ENCODE measurements at places on chromosomes 2 and 18.
A peak's percentile ranks its signal among the peaks of the same experiment; 100 is the strongest.

- no peak for DNase-seq
These were observed 70.6 kb downstream of the CAPN13 start for GRCh38 chr2:30736461-30737325.

GRCh38 chr2:23489471-23490322 lies 104.7 kb downstream of the KLHL29 start:
- peak; percentile 41 for DNase-seq

- no peak for DNase-seq
These were observed 60.2 kb downstream of the VSNL1 start for GRCh38 chr2:17600556-17601204.

DNA sequence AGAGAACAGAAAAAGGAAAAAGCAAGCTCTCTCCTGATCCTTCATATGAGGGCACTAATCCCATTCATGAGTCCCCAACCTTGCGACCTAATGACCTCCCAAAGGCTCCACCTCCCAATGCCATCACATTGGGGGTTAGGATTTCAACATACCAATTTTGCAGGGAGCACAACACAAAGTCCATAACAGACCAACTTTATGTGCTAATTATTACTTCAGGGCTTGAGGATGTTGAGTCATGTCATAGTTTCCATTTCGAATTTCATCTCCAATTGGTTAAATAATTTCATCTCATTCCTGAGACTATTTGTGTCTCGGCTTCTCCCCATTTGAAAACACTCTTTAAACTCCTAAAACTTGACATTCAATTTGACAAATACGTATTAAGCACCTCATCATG lies 69.9 kb upstream of the KLF7 start:
- DNase-seq = no peak

DNA sequence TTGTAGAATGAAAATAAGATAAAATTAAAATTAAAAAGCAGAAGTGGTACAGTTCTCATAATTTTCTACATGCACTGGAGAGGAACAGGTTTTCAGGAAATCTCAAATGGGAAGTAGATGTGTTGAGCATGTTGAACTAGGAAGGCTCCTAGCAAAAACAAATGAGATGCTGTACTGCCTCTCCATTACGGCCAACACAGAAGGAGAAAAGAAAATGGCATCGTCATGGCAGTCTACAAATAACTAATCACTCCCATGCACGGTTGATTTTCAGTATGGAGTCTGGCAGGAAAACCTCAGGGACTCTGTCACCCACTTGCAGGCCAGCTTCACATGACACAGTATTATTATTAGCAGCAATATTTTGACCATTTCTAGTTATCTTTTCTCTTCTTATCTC lies 278.7 kb downstream of the NRXN1 start:
- DNase-seq = no peak

DNA sequence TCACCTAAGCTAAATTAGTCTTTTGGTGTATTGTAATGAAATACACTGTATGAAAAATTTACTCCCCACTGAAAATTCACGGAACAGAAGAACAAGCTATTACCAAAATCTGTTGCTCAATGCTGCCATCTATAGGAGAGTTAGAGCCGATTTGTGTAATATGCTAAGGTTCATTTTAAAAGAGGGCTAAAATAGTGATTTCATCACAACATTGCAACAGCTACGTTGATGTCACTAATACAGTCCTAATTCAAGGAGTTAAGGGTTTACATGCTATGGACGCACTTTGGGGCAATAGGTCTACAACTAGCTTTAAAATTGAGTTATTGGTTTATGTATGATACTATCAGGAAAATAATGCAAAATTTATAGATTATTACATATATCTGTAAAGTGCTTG lies 3.0 kb upstream of the IRS1 start:
- no peak for DNase-seq

DNA sequence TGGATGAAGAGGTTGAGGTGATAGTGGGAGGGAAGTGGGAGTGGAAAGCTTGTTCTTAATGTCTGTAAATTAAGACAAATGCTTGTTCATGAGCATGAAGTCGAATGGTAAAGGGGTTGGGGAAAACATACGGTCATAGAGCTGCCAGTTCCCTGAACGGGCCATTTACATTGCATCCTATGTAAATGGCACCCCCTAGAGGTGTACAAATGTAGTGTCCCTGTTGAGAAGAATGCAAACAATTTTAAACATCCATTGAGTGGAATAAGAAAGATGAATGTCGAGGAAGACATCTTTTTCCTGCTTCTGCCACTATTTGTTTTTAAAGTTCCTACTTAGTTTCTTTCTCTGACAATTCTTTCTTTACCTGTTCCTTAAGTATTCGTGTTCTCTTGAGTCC lies 155.7 kb downstream of the RDH14 start:
- no peak for DNase-seq

GRCh38 chr2:36408198-36408703 lies 52.7 kb downstream of the CRIM1 start:
- no peak for DNase-seq

GRCh38 chr2:195677884-195678283 lies 20.9 kb downstream of the SLC39A10 start:
- DNase-seq = no peak

- no peak for DNase-seq
These were observed 263.6 kb downstream of the DYSF start for GRCh38 chr2:71716697-71717624.

DNA sequence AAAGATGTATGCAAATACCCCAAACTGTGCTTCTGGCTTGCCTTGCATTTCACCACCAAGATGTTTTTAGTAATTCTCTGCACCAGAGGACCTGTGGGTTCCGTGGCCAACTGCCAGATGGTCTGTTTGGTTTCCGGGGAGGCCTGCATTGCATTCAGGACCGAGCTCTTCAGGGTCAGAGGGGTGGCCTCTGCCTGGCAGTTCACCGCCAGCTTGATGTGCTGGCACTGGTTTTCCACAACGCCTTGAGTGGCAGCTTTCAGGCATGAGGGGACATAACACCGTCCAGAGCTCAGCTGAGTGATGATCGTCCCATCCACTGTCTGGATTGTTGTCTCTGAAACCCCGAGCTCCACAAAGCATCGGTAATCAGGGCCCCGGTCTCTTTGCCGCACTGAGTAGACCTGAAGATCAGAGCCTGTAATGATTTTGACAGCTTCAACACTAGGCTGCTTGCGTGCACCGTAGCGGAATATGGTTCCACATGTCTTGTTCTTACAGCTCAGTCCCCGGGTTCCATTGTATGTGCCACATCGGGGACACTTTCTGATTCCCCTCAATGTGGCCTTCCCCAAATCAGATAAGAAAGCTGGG lies 9.4 kb downstream of the C2orf42 start:
- DNase-seq = no peak

- no peak for DNase-seq
These were observed 258.6 kb downstream of the ZEB2 start for GRCh38 chr2:144261336-144261735.

DNA sequence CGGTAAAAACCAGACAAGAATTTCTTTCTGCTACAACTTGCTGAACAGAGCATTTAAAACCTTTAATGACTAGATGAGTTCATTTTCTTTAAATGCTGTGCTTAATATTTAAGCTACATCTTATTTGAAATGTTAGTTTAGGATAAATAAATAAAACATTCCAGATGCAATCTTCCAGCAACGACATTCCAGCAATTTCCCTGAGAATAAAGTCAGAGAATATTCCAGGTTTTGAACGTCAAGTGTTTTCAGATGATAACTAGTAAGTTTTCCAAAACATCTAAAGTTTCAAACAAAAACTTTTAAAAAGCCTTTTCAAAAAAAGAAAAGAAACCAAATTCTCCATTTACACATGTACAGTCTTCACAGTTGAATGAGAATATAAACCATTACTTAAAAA lies 104.8 kb downstream of the PPP1R1C start:
- DNase-seq = no peak

- no peak for DNase-seq
These were observed 188.2 kb downstream of the ALK start for GRCh38 chr2:29733213-29733612.

- no peak for DNase-seq
These were observed 98.6 kb downstream of the KCNS3 start for GRCh38 chr2:17976871-17977746.

GRCh38 chr2:63192169-63192888 lies 141.7 kb downstream of the OTX1 start:
- DNase-seq = no peak

- DNase-seq = no peak
These were observed 19.1 kb downstream of the LPIN1 start for GRCh38 chr2:11765501-11765900.

DNA sequence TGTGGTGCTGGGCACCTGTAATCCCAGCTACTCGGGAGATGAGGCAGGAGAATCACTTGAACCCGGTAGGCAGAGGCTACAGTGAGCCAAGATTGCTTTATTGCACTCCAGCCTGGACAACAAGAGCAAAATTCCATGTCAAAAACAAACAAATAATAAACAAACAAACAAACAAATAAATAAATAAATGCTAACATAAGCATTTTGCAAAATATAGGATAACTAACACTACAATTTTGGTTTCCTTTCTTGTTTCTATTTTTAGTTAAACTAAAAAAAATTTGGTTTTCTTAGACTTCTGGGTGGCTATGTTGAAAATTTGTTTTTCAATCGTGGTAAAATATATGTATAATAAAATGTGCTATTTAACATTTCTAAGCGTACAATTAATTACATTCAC lies 115.0 kb upstream of the ZNF516 start:
- no peak for DNase-seq

DNA sequence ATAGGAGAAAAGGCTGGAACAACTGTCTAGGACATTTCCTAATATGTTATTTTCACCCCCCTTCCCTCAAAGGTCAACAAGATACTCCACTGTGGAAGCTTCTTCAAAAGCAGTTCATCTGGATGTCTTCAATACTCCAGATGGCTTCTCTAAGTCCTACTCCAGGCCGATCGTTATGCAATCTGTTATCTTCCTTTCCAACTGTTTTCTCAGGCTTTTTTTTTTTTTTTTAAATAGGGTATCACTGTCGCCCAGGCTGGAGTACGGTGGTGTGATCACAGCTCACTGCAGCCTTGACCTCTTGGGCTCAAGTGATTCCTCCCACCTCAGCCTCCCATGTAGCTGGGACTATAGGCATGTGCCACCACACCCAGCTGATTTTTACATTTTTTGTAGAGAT lies 26.3 kb downstream of the ATP8B1 start:
- DNase-seq = no peak

GRCh38 chr2:161400076-161400475 lies 16.0 kb upstream of the TBR1 start:
- no peak for DNase-seq

DNA sequence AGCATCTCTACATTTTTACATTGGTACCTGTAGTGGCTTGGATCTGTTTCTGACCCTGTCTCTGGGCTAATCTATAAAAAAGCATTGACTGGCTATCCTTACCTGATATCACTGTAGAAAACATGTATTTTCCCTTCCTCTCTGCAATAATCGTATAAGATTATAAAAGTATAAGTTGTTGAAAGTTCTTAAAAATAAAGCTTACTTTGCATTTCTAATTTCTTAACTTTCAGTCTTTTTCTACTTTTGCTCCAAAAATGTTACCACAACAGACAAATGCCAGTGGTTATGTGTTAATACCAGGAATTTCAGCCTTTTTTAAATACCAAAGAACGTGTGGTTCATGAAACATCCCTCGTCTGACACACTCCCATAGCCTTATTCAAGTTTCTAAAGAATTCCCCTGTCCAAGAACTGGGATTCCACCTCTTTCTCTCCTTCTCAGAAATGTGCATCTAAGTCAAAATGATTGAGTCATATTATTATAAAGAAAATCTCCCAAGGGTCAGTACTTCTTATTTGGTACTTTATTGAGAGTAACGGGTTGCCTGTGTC lies 28.5 kb upstream of the ACKR3 start:
- DNase-seq = no peak

DNA sequence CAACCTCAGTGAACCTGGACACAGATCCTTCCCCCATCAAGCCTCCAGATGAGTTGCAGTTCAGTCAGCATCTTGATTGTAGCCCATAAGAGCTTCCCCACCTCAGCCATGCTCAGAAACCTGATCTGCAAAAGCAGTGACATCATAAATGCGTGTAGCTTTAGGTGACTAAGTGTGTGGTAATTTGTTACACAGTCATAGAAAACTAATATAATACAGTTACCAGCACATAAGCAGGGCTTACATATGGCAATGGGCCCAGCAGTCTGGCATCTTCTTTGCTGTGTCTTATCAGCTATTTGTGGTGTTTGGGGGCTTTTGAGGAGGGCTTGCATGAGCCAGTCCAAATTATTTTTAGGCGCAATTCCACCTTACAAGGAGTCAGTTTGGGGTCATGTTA lies 807.0 kb downstream of the SLC4A3 start:
- DNase-seq = no peak

DNA sequence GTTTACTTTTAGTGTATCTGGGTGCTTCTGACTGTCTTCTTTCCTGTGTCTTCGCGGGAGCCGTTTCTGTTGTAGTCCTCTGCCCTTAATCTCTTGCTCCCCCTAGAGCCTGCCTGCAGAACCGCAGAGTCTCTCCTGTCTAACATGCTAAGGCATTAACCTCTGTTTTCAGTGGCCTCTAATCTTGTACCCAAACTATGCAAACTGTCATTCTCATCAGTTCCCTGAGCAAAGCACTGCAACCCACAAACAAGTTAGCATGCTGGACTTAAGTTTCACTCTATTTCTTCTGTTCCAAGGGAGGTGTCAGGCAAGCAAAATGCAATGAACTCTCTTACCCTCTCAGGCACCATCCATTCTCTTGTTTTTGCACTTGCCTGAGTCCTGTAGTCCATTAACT lies 138.4 kb downstream of the OTX1 start:
- DNase-seq = peak; percentile 2

DNA sequence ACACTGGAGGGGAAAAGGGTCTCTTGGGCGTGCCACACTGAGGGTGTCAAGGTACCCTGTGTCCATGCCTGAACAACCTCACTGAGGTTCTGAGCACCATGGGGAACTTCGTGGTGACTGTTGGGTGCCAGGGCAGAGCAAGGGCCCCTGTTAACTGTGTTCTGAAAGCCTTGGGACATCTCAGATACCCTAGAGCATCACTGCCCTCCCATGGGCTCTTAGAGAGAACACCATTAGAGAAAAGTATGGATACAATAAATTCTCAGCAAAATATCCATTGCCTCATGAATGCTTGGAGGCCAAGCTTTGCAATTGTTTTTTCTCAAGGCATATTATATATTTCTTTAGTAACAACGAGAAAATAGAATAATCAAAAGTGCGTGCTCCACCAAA lies 488.5 kb upstream of the NRP2 start:
- DNase-seq = no peak

- DNase-seq = no peak
These were observed 118.0 kb upstream of the SERTAD2 start for GRCh38 chr2:64771737-64772136.

GRCh38 chr18:53752781-53753367 lies 471.6 kb downstream of the MBD2 start:
- DNase-seq = no peak

GRCh38 chr2:18149660-18150246 lies 271.3 kb downstream of the KCNS3 start:
- DNase-seq = no peak

DNA sequence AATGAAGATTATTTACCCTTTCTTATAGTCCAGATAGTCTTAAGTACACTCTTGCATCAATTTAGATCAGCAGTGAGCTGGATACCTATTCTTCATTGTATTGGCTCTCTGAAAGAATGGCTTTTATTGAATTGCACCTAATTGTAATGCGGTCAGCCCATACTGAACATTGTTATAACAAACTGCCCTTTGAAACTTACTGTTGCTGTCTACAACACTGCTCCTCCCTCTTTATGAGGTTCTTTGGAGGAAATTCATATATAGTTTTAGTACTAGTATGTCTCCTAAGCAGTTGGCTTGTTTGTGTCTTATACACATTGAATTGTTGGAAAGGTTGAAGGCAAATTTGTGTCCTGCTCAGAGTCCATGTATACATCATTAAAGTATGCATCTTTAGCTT lies 66.5 kb upstream of the UGP2 start:
- no peak for DNase-seq

Measured in activated T-cell treated with anti-CD3 and anti-CD28 coated beads, Interleukin-2, amount 50 U/mL, for 72 hours (primary cell).